Activated CD4-positive, CD25-positive, alpha-beta regulatory T cell treated with anti-CD3 and anti-CD28 coated beads, Interleukin-2, amount 50 U/mL, for 16 hours (primary cell): ENCODE measurements at places on chromosomes 2 and 18.

- DNase-seq = no peak
These were observed 108.7 kb downstream of the XRCC5 start for GRCh38 chr2:216217904-216218260.

GRCh38 chr2:240626531-240627300 lies 1.4 kb downstream of the GPR35 start:
- no peak for DNase-seq

DNA sequence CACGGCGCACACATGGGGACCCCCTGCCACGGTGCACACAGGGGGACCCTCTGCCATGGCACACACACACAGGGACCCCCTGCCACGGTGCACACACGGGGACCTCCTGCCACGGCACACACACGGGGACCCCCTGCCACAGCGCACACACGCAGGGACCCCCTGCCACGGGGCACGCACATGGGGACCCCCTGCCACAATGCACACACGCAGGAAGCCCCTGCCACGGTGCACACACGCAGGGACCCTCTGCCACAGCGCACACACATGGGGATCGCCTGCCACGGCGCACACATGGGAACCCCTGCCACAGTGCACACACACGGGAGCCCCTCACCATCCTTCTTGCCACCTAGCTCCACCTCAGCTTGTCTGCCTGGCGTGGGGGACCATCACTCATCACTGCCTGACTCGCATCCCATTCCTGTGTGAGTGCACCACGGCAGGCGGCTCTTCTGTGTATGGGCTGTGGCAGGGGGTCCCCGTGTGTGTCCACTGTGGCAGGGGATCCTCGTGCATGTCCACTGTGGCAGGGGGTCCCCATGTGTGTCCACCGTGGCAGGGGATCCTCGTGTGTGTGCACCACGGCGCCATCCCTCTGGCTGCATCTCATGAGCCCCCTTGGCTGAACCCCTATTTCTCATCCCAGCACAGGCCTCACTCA lies 206.7 kb downstream of the EIPR1 start:
- no peak for DNase-seq

GRCh38 chr2:7272210-7272609 lies 355.0 kb downstream of the RNF144A start:
- no peak for DNase-seq

GRCh38 chr2:17593841-17594491 lies 53.5 kb downstream of the VSNL1 start:
- no peak for DNase-seq

GRCh38 chr2:135078417-135078816 lies 26.3 kb downstream of the RAB3GAP1 start:
- no peak for DNase-seq

GRCh38 chr18:45386041-45386655 lies 229.1 kb upstream of the SLC14A2 start:
- no peak for DNase-seq

DNA sequence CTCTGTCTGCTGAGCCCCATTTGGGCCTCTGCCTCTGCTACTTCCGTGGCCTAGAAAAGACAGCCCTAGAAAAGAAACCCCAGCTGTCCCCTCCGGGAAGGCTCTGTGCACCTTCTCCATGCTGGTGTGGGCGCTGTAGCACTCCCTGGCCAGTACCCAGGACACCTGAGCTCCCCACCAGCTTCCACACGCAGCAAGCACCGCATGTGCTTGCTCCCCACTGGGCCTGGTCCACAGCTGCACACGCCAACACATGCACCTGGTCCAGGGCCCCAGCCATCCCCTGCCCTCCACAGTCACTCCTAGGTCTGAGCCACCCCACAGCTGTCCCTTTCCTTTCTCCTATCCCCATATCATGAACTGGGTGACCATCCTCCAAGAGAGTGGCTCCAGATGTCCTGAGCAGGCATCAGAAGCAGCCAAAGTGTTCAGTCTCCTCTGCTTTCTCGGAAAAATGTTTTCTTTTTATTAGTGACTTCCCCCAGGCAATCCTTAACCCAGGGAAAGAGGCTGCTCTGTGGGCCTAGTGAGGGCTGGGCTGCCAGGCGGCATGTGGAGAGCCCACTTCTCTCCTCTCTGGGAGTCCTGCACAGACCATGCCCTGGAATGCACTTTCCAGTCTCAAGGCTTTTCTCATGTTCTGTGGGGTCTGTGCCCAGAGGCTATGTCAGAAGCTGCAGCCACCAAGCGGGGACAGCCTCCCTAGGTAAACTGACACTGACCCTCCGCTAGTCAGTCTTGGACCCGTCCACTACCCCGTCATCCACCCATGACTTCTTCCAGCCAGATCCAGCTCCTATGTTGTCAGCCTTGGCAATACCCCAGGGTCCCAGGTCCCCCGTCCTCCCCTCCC lies 133.7 kb downstream of the KLHL29 start:
- no peak for DNase-seq

- DNase-seq = no peak
These were observed 250.0 kb downstream of the FHOD3 start for GRCh38 chr18:36547544-36547943.

- DNase-seq = no peak
These were observed 22.2 kb downstream of the ATAD2B start for GRCh38 chr2:23904692-23905091.

- no peak for DNase-seq
These were observed 64.5 kb upstream of the LAPTM4A start for GRCh38 chr2:20115902-20116301.

- no peak for DNase-seq
These were observed 136.6 kb downstream of the INSIG2 start for GRCh38 chr2:118224895-118225311.

GRCh38 chr2:74097574-74097973 lies 50.1 kb downstream of the BOLA3 start:
- DNase-seq = no peak

DNA sequence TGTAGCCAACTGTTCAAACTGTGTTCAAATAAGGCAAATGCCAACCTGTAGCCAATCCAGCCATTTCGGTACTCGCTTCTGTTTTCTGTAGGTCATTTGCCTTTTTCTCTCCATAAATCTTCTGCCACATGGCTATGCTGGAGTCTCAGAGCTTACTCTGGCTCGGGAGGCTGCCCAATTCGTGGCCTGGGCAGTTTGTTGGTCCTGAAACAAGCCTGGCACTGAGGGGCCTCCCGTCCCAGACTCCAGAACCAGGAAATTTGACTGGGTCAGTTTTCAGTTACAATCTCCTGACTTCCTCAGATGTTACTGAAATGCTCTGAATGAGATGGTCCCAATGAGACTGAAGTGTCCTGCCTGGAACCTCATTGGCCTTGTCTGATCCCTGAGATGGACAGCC lies 120.8 kb upstream of the NPAS2 start:
- DNase-seq = no peak
